ENCODE measurements at places on chromosomes 7 and 10. TPM values are rescaled to one million over a fixed set of nuclear protein-coding genes. Genes with fewer than 3 reads are reported as not detected.

GRCh38 chr10:119521443-119522204 is 20.9 kb downstream of the RGS10 start:
- no peak overlapping the region for H3K4me3 ChIP-seq
- no peaks in the 10 kb centered on the region for H3K27me3 ChIP-seq
- no peak overlapping the region for H3K27ac ChIP-seq
- peaks cover 3% of the 10 kb centered on the region for H3K36me3 ChIP-seq
- no peak for DNase-seq
- no peaks in the 10 kb centered on the region for H3K4me1 ChIP-seq

DNA sequence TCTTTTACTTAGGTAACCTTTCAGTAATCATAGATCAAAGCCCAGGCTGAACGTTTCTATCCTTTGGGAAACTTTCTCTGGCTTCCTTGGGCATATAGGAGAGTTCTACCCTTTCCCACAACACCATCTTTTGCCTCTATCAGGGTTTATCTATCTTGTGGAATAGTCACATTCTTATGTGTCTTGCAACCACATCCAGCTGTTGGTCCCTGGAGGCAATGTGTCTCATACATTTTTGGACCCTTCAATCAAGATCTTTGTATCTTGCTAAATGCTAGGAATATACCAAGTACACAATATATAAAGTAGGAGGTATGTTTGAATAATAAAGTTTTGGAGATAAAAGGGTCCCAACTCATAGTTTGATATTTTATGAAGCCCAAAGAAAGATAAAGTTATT is 121.7 kb downstream of the RNLS start:
- H3K4me3 ChIP-seq, result no peak overlapping the region
- no peak for DNase-seq
- no peaks in the 10 kb centered on the region for H3K27me3 ChIP-seq
- no peaks in the 10 kb centered on the region for H3K4me1 ChIP-seq
- no peak overlapping the region for H3K27ac ChIP-seq

DNA sequence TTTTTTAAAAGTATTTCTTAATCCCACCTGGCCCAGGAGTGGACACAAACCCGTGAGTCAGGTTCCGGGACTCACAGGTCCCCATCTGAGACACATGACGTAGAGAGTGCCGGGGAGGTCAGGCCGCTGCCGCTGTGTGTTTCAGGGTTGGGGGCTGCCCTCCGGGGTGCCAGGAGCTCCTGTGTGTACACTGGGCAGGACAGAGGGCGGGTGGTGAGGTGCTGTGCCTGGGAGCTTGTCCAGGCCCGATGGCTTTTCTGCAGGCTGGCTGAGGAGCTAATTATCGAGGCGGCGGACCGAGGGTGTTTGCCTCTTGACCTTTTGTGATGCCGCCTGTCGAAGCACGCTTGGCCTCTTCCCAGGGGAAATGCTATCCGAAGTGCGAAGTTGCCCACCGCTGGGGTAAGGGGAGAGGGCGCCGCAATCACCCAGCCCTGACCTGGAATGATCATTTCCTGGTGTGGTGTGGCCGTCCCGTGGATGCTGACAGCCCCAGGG is 42.1 kb downstream of the FOXL3 start:
- no peak for DNase-seq
- H3K4me3 ChIP-seq, result no peak overlapping the region
- H3K4me1 ChIP-seq, result peaks cover 7% of the 10 kb centered on the region
- no peaks in the 10 kb centered on the region for H3K36me3 ChIP-seq
- no peak overlapping the region for H3K27ac ChIP-seq

DNA sequence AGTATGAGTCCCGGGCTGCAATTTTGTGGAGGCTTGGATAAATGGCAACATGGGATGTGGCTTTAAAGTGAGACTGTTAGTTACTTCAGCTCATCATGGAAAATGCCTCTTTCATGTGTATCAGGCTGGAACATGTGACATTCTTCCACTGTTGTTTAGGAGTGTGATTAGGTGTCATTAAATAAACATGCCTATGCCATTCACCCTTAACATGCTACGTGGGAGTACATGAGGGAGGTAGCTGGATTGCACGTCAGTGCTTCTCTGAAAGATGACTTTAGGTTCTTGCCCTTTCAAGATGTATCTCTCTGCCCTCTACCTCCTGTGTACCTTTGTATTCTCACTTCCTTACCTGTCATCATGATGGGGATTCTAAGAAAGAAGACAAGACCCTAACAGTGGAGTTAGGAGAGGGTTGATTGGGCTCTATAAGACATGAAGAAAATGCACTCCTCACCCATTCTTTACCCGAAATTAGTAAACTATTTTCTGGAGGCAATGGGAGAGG is 8.9 kb downstream of the AKR1E2 start:
- peaks cover 13% of the 10 kb centered on the region for H3K36me3 ChIP-seq
- H3K27ac ChIP-seq, result no peak overlapping the region
- DNase-seq, result no peak
- no peak overlapping the region for H3K4me3 ChIP-seq
- H3K27me3 ChIP-seq, result no peaks in the 10 kb centered on the region
- no peaks in the 10 kb centered on the region for H3K4me1 ChIP-seq

DNA sequence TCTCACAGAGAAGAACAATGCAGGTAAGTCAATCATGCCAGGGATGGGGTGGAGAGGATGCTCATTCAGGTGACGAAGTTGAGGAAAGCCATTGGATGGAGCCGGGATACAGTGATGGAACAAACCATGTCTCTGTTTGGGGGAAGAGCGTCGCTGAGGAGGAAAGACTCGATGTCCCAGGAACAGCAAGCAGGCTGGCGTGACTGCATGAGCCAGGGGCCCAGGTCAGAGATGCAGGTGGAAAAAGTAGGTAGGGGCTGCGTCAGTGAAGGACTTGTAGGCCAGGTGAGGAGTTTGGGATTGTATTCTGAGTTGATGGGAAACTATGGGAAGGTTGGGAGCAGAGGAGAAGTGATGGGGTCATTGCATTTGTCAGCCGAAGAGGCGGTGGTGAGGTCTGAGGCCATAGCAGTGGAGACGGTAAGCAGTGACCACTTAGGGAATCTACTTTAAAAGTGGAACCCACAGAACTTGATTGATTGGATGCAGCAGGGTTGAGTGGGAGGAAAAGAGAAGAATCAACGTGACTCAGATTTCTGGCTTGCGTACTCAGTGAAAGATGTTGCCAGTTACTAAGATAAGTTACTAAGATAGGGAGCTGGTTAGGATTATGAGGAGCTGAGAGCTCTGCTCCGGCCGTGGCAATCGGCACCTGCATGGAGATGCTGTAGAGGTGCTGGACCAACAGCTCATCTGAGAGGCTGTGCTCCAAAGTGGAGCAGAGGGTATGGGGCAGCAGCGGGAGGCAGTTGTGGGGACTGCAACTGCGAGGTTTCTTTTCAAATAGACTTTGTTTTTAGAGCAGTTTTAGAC is 12.5 kb upstream of the IL2RA start:
- H3K36me3 ChIP-seq, result no peaks in the 10 kb centered on the region
- H3K4me1 ChIP-seq, result peaks cover 4% of the 10 kb centered on the region
- H3K27me3 ChIP-seq, result no peaks in the 10 kb centered on the region
- H3K4me3 ChIP-seq, result no peak overlapping the region
- no peak overlapping the region for H3K27ac ChIP-seq

DNA sequence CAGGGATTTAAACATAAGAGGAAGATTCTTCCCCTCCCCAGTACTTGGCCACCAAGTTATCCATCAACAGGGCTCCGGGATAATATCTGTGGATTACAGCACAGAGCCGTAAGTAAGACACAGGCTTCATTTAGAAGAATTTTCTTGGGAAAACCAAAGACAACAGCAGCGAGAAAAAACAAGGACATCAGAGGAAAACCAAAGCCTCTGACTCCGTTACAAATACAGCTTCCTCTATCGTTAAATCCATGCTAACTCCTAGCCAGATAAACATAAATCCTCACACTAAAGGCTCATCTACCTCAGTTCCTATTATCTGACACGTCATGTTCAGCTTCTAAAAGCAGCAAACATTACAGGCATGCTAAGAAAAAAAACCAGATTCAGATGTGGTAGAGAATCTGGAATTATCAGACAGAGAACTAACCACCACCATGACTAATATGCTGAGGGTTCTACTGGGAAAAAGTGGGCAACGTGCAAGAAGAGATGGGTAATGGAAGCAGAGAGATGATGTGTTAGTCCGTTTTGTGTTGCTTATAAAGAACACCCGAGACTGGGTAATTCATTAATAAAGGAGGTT is 48.4 kb downstream of the BRI3 start:
- no peak for DNase-seq
- no peaks in the 10 kb centered on the region for H3K4me1 ChIP-seq
- no peaks in the 10 kb centered on the region for H3K27me3 ChIP-seq

GRCh38 chr10:93065675-93066543 is 5.3 kb downstream of the CYP26C1 start:
- peaks cover 7% of the 10 kb centered on the region for H3K27me3 ChIP-seq
- H3K27ac ChIP-seq, result no peak overlapping the region
- no peak for DNase-seq
- H3K36me3 ChIP-seq, result no peaks in the 10 kb centered on the region
- H3K4me1 ChIP-seq, result peaks cover 16% of the 10 kb centered on the region

DNA sequence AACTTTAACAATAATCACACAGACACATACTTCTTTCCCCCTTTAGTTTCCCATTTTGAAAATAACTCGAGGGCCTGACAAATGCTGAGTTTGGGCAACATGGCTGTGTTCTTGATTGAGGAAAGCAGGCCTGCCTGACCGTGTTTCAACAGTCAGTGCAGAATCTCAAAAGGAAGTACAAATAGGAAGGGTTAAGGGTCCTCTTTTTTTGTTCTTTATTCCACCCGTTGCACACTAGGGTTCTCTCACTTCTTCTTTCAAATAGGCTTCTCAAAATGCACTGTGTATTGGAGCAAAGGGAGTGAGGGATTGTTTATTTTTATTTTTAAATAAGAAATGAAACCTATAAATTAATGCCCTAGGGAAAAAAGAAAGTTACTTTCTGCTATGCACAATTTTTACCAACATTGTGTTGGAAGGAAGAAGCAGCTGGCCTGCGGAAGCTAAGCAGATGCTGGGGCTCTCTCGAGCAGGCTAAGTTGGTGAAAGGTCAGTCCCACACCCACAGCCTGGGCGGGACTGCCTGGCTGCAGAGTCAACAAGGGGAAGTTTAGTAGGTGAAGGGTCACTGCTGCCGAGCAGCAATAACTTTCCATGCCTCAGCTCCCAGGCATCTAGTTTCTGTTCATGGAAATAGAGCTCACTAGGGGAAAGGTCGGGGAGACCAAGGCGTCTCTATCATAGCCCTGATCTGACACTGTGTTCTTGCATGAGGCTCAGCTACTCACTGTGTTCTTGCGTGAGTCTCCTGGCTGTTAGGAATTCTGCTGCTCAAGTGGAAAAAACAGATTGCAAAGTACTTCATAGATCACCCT is 12.2 kb upstream of the PDK4 start:
- H3K4me3 ChIP-seq, result peak overlapping the region; percentile 54
- peak overlapping the region; percentile 68 for H3K27ac ChIP-seq
- peaks cover 31% of the 10 kb centered on the region for H3K4me1 ChIP-seq
- H3K27me3 ChIP-seq, result no peaks in the 10 kb centered on the region
- H3K36me3 ChIP-seq, result no peaks in the 10 kb centered on the region

GRCh38 chr10:78491812-78492211 is 458.1 kb downstream of the RPS24 start:
- no peak for DNase-seq
- H3K36me3 ChIP-seq, result no peaks in the 10 kb centered on the region
- no peaks in the 10 kb centered on the region for H3K27me3 ChIP-seq
- no peaks in the 10 kb centered on the region for H3K4me1 ChIP-seq

DNA sequence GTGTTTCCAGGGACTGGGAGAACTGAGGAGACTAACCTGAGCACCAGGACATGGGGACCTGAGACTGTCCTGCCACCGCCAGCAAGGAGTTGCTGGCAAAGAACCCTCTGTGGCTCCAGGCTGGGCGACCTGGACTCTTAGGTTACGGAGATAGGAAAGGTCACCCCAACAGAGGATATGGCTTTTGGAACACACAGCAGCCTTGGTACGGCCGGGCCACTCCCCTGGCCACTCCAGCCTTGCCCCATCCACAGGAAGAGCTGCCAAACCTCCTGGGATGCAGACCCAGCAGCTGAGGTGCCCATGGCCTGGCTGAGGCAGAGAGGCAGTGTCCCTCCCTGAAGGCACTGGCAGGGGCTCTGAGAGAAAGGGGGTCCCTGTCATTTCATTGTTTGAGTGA is 137.8 kb downstream of the OAT start:
- no peak for DNase-seq
- no peaks in the 10 kb centered on the region for H3K36me3 ChIP-seq
- H3K27ac ChIP-seq, result no peak overlapping the region
- no peaks in the 10 kb centered on the region for H3K27me3 ChIP-seq
- H3K4me3 ChIP-seq, result no peak overlapping the region
- no peaks in the 10 kb centered on the region for H3K4me1 ChIP-seq

GRCh38 chr10:34548466-34548865 is 266.6 kb downstream of the PARD3 start:
- H3K27me3 ChIP-seq, result no peaks in the 10 kb centered on the region
- H3K4me3 ChIP-seq, result no peak overlapping the region
- H3K4me1 ChIP-seq, result peaks cover 9% of the 10 kb centered on the region
- DNase-seq, result no peak

DNA sequence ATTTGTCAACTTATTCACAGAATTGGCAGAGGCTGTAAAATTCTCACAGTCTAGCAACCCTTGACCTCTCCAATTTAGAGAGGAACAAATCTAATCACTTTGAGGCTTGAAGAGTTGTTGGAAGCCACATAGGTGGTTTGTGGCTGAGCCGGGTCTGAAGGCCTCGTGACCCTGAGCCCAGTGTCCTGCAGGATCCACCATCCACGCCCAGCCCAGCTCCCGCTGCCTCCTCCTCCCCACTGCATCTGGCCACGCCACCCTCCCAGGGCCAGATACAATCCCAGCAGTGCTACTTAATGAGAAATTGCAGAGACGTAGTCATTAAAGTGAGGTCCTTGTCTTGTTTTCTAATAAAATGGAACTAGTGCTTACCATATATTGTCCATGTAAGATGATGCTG is 81.4 kb upstream of the SHH start:
- H3K36me3 ChIP-seq, result no peaks in the 10 kb centered on the region
- no peaks in the 10 kb centered on the region for H3K4me1 ChIP-seq
- no peak overlapping the region for H3K27ac ChIP-seq
- H3K27me3 ChIP-seq, result no peaks in the 10 kb centered on the region
- DNase-seq, result no peak
- no peak overlapping the region for H3K4me3 ChIP-seq

DNA sequence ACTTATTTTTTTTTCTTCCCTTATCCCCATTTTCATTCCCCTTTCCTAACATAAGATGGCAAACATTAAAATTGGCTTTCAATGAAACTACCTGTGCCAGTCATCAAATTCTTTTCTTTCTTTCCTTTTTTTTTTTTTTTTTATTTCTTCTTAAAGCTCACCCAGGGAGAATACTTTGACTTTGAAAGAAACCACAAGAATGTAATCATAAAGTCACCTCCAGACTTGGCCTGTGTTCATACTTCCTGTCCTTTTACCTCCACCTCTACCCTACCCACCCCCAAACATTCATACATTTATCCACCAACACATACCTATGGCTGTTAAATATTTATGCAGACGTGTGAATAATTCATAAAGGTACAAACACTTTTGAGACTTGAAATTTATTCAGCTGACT is 254.6 kb downstream of the SLC25A13 start:
- DNase-seq, result no peak
- H3K4me3 ChIP-seq, result no peak overlapping the region
- H3K36me3 ChIP-seq, result no peaks in the 10 kb centered on the region

Gene PRLHR
- not detected for total RNA-seq

Gene HOXA10
- total RNA-seq, result 0.81 TPM

Gene IRF5
- 25.0 TPM for total RNA-seq

Gene FAM25C
- total RNA-seq, result not detected

Gene OR2A12
- total RNA-seq, result not detected

Gene CYREN
- total RNA-seq, result 54.1 TPM

Gene CCDC7
- total RNA-seq, result 35.6 TPM

Gene SLC13A1
- total RNA-seq, result not detected

Gene CACNB2
- 4.5 TPM for total RNA-seq

Gene OR2A1
- total RNA-seq, result not detected

Measured in thoracic aorta (tissue), 2 donors.